Osteoblast (primary cell): ENCODE measurements at places on chromosomes 5 and 9.

DNA sequence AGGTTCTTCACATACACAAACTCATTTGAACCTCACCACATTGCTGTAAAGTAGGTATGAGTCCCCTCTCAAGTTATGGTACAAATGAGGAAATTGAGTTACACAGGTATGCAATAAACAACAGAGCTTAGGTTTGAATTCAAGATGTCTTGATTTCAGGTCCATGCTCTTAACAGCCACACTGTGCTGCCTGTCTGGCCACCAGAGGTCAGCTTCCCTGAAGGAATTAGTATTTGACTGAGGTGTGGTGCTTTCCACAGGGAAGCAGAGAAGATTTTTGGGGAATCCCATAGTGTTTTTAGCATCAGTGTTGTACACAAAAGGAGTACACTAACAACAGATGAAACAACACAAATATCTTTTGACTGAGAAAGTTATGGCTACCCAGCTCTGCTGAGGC lies 94.4 kb upstream of the ITGA1 start:
- DNase-seq = peak; percentile 44

DNA sequence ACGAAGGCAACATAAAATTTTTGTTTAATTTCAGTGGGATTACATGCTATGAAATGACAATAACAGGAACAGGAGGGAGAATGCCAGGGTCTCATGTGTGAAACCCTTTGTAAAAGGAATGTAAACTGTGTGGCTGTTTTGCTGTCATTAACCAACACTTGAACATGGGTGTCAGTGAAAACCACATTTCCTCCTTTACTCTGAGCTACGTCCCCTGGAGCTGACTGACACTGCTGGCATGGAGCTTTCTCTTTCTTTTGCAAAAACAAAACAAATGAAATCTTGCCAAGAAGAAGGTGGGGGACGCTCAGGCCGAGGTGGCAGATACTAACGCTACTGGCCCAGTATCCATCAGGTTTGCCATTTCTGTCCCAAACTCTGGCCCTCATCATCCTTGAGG lies 121.4 kb downstream of the DMRT2 start:
- DNase-seq = no peak

- DNase-seq = peak; percentile 63
These were observed 16.5 kb downstream of the WNK2 start for GRCh38 chr9:93200449-93200742.

DNA sequence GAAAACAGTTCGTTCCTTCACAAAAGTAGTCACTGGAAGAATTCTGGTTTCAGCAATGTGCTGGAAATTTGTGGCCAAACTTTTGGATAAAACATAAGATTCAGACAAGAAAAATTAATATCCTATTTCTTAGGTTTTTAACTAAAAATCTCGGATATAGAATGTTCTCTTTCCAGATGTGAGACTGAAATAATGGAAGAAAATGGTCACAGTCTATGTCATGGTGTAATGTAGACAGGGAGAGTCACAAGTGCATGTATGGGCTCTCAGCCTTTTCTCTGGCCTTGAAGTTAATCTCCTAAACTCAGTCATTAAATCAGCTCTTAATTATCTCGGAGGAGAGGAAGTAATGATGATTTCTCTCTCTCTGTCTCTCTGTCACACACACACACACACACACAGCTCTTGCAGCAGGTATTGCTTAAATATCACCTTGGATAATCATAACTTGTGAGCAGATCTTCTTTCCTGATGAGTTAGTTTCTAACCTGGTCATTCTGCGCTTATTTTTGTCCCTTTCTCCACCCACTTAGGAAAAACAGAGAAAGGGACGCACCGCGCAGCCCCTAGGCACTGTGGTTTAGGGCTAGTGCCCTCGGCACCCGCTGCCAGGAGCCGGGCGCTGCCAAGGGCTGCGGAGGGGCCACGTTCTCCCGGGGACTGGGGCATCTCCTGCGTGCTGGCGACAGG lies 672 bp upstream of the ITGA2 start:
- DNase-seq = no peak

DNA sequence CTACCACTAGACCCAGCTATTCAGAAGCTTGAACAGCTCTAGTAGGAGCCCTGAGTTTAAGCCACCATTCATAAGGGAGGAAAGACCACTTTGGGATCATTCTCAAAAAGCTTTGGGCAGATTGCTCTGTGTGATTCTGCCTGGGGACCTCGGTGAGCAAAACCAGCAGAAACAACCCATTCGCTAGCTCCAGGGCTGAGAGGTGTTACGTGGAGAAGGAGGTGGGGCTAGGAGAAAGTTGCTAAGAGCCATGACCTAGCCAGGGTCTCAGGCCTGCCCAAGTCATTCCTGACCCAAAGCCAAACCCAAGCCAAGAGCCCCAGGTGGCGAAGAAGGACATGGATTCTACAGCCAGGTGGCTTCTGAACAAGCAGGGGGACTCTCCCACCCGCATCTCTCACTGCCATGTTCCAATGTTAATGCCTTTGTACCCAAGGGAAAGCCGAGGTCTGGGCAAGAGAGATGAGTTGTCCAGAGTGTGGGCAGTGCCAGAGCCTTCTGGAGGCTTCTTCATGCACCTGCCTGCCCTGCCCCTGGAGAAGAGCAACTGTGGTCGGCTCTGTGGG lies 4.0 kb upstream of the BARHL1 start:
- DNase-seq = peak; percentile 82

DNA sequence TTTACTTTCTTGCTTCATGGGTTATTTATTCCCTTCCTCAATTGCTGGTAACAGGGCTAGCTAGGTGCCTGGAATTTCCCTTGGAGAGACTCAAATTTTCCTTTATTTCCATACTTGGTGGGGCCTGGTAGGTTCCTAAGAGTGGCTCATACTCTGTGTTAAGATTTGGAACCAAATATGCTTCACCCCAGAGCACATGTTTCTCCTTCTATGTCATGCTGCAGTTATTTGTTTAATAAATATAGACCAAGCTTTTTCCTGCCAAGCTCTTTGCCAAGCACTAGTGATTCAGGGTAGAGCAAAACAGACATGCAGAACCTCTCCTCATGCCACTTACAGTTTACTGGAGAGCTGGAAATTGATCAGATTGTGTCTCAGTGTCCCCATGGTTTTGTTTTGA lies 290.3 kb upstream of the SGCD start:
- no peak for DNase-seq

GRCh38 chr9:7370988-7371387 lies 428.6 kb downstream of the DMAC1 start:
- no peak for DNase-seq

DNA sequence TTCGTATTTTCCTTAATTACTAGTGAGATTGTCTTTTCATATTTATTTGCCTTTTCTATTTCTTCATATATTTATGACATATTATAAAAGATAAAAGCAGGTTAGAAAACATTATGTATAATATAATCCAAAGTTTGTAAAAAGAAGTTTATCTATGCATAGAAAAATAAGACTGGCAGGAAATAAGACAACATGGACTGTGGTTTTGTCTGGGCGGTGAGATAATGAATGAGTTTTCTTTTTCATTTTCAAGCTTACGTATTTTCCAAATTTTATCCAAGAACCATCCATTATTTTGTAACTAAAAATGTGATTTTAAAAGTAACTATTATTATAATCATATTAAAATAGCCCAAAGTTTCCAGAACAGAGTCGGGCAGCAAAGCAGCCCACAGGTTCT lies 109.8 kb upstream of the MVB12B start:
- DNase-seq = no peak

DNA sequence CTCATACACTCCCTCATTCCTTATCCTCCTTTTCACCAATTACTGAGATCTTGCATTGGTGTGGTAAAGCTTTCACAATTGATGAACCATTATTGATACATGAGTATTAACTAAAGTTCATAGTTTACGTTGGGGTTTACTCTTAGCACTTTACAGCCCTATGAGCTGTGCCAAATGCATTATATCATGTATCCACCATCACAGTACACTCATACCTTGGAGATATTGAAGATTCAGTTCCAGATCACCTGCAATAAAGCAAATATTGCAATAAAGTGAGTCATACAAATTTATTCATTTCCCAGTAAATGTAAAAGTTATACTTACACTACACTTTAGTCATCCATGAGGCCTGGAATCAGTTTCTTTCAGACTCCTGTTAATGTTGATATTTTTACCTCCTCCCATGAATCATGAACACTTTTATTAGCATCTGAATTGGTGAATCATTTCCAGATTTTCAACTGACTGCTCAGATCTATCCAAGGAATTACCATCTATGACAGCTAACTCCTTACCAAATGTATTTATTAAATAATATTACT lies 546.6 kb upstream of the PTPRD start:
- DNase-seq = no peak

GRCh38 chr5:99122976-99123375 lies 194.2 kb upstream of the CHD1 start:
- DNase-seq = no peak

DNA sequence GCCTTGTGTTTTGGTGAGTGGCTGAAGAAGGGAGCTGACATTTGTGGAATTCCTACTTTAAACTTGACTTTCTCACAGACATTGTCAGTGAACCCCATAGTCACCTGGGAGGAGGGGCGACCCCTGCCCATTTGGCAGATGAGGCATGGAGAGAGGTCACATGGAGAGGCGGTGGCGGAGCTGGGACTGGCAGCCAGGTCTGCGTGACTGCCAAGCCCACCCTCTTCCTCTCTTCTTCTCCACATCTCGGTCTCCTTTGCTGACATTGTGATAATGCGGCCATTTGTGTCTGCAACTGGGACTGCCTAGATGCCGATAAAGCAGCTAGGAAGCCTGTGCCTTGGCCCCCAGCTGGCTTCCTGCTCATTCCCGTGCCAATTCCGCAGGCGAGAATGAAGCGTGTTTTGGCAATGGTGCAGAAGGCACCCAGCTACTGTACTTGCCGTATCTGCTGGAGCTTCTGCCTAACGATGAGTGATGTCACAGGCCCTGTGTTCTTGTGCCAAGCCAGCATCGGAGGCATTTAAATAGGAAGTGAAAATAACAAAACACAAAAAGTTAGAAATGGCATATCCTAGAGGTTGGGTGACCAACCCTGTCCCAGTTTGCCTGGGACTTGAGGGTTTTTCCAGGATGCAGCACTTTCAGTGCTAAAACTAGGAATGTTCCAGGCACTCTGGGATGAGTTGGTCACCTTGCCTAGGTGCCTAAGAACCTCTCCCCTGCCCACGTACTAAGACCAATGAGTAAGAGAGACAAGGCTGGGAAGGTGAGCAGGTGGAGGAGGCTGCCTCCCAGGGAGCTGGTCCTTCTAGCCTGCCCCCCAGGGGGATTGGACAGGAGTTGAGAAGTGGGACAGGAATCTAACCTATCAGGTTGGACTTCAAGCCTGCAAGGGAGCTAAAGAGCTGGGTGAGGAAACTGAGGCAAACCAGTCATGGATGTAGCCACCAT lies 23.6 kb downstream of the OLFML2A start:
- DNase-seq = no peak

DNA sequence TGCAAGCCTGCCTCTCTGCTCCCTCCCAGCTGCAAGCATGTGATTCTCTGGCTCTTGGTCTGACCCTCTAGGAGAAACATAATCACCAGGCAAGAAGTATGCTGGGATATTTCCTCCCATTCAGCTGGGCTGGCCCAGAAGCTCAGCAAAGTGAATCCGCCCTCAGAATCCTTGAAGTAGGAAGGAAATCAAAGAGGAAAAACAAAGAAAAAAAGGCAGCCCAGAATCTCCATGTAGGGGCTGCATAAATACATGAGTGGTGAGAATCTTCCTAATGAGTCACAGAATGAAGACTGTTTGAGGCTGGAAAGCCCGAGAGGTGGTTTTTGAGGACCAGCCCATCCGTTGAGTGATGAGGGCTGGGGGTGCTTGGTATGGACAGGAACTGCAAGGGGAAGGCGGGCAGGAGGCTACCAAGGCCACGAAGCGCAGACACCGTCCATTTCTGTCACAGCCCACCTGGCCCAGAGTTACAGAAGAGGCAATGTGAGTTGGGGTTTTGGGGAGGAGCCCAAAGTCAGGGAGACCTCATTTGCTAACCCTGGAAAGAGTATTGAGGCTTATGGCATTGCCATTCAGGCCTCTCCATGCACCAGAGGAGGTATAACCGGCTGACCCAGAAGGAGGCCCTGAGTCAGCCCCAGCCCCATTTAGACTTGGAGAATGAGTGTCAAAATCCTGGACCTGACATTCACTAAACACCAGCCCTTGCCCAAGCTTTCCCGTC lies 33.4 kb upstream of the TGFBR1 start:
- no peak for DNase-seq

- no peak for DNase-seq
These were observed 6.1 kb downstream of the TBC1D13 start for GRCh38 chr9:128792978-128793686.

GRCh38 chr5:169165052-169165451 lies 135.9 kb downstream of the SLIT3 start:
- DNase-seq = no peak

- no peak for DNase-seq
These were observed 12.2 kb upstream of the ALDH1B1 start for GRCh38 chr9:38380230-38380871.

DNA sequence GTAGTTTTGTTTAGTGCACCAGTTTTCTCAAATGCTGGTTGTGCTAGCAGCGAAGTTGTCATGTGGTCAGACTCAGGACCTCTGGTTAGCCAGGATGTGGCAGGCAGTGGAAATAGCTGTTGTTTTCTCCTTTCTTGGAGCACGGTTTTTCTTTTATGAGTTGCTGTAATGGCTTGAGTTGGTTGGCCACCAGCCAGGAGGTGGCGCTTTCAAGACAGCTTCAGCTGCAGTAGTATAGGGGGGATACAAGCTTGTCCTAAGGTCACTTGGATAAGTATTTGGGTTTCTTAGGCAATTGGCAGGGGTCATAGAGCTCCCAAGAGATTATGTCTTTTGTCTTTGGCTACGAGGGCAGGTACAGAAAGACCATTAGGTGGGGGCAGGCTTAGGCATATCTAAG lies 274.2 kb upstream of the TARS1 start:
- DNase-seq = no peak

DNA sequence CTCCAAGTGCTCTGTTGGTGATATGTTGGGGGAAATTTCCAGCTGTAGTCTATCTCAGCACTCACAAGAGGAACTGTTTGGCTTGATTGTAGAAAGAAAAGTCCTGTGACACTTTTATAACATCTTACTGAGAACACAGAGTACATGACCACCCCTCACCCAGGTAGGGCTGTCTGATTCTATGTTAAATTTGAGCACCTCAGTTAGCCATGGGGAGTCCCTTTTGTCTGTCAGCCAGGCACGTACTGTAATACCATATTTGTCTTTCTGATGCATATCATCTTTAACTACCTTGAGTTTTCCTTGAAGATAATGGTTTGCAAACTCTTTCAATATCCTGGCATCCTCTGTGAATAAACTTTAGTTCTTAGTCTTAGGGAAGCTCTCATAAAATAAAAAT lies 164.5 kb downstream of the IZUMO3 start:
- no peak for DNase-seq

DNA sequence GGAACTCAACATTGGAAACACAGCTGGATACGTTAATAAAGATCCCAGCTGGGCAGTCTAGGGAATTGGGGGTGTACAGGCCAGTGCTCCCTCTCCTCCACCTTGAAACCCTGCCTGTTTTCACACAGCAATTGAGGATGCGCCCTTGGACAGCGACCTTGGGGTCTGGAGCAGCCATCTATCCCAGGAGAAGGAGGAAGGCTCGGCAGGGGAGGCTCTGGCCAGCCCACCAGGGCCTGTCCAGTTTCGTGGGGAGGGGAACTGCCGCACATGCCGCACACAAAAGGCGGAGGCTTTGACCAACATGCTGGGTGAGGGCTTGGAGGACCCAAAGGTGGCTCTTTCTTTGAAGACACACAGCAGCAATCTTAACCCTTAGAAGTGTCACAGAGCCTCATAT lies 1.4 kb downstream of the COL23A1 start:
- DNase-seq = no peak

GRCh38 chr9:125487842-125488241 lies 219.2 kb downstream of the MAPKAP1 start:
- DNase-seq = no peak

- DNase-seq = no peak
These were observed 41.9 kb downstream of the MTRR start for GRCh38 chr5:7910738-7911428.
